ENCODE measurements at places on chromosomes 7 and 10.

DNA sequence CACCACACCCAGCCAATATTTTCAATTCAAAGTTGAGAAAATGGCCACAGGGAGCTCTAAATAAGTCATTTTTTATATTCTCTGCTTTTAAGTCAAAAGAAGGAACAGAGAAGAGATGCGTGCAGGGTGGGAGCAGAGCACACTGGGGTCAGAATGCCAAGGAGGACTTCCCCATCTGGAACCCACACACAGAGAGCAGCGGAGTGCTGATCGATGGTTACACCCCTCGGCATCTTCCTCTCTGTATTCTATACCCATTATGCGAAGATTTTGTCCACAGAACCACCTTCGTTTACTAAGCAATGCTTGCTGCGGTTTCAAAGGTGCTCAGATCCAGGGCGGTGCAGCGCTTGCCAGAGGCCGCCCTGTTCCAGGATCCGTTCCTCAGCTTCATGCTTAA is 91.3 kb upstream of the RHEB start:
- no peak for DNase-seq

DNA sequence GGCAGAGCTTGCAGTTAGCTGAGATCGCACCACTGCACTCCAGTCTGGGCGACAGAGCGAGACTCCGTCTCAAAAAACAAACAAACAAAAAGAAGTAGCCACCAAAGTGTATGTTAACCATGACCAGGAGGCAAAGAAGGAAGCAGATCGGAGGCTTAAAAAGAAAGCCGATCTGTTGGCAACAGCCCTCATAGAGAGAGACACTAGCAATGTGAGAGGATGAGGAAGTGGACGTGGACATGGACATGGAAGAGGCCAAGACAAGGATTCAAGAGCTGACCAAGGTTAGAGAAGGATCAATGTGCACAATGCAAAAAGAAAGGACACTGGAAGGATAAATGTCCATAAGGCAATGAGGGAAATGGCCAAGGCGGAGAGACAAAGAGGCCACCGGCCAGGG is 14.9 kb upstream of the ADCK2 start:
- no peak for DNase-seq

DNA sequence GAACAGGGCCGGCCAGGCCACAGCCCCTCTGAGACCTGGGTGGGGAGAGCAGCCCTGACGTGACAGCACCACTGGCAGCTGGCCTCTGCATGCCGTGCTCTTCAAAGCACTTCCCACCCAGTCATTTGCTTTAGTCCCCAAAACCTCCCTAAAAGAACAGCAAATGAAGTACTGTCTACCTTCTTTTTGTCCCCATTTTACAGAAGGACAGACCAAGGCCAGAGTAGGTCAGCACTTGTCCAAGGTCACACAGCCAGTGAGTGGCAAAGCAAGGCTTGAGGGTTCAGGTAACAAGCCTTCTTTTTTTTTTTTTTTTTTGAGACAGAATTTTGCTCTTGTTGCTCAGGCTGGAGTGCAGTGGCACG is 15.1 kb downstream of the ATP6V1F start:
- DNase-seq, result no peak

DNA sequence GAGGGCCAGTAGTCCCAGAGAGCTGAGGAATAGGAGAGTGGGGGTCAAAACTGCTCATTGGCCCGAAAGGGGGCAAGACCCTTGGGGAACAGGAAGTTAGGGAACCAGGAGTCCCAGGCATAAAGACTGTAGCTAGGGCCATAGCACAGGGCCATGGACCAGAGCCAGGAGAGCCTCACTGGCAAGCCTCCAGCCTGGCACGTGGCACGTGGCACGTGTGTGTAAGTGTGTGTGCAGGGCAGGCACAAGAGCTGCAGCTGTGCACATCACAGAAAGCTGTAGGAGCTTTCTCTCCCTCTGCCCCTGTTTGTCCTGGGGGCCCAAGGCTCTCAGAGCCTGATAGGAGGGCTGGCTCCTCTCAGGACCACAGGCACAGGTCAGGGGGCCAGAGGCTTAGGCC is 47.8 kb upstream of the SLF2 start:
- DNase-seq, result no peak

DNA sequence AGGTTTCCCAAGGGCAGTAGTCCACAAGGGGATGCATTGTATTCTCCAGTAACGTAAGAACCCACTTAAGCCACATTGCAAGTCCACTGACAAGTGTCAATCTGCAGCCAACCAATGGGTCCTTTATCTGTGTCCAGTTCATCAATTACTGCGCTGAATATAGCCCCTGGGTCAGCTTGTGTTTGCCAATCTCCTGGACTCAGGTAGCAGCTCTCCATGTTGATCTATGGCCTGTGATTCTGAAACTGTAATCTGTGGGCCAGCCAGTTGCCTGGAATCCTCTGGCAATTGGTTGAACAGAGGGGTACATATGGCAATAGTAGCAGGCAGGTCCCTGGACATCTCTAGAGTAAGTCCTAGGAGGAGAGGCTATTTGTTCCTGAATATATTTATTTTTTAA is 8.8 kb upstream of the TMEM248 start:
- no peak for DNase-seq

DNA sequence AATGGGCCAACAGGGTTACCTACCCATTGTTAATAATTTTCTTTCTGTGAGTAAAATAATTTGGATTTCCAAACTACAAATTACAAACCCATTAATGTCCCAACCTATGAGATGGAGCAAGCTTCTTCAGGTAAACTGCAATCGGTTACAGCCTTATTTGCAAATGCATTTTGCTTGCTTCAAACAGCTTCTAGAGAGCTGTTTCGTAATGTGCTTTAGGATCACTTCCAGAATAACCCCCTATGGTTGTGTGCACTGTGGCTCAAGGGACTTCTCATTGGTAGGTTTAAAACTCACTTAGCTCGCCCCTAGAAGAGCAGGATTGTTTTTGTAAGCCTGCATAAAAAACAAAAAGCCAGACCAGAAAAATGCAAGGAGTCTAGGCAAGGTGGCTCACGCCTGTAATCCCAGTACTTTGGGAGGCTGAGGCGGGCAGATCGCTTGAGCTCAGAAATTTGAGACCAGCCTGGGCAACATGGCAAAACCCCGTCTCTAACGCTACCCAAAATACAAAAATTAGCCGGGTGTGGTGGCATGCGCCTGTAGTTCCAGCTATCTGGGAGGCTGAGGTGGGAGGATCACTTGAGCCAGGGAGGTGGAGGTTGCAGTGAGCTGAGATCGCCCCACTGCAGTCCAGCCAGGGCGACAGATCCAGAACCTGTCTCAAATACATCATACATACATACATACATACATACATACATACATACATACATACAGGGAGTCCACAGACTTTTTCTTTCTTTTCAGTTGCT is 3.3 kb upstream of the MAP3K8 start:
- DNase-seq, result no peak

DNA sequence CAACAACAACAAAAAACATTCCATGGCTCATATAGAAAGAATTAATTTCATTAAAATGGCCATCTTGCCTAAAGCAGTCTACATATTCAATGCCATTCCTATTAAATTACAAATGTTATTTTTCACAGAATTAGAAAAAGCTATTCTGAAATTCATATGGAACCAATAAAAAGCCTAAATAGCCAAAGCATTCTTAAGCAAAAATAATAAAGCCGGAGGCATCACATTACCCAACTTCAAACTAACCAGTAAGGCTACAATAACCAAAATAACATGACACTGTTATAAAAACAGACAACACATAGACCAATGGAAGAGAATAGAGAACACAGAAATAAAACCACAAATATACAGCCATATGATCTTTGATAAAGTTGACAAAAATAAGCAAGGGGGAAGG is 330.4 kb downstream of the KIF20B start:
- DNase-seq, result no peak

- DNase-seq, result no peak
These were observed 88.9 kb downstream of the FAM13C start for GRCh38 chr10:59273445-59273844.

DNA sequence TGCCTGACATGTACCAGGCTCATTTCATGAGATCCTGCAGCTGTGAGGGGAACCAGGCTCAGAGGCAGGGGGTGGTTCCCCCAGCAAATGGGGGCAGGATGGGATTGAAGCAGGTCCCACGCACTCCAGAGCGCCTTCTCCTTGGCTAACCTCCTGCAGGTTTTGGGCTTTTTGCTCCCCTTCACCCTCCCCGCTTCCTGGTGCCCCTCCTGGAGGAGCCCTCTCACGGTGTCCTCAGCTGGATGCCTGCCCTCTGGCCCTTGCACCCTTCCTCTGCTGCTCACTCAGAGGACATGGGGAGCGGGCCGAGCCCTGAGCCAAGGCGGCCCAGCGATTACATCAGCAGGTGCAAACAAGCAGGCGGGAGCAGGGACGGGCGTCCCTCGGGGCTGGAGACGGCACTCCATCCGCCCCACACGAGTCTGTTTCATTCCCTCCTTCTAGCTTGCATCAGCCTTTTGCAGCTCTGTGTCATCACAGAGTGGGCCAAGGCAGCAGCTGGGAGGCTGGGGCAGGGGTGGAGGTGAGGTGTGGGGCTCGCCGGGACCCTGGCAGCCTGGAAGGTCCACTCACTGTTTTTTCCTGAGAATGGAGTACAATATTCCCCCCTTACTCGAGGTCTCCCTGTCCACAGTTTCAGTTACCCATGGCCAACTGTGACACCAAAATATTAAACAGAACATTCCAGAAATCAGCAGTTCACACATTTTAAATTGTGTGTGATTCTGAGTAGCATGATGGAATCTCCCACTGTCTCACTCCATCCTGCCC is 52.7 kb upstream of the SLC29A3 start:
- DNase-seq, result no peak

- DNase-seq, result no peak
These were observed 18.8 kb downstream of the DNAJC2 start for GRCh38 chr7:103325744-103326143.

DNA sequence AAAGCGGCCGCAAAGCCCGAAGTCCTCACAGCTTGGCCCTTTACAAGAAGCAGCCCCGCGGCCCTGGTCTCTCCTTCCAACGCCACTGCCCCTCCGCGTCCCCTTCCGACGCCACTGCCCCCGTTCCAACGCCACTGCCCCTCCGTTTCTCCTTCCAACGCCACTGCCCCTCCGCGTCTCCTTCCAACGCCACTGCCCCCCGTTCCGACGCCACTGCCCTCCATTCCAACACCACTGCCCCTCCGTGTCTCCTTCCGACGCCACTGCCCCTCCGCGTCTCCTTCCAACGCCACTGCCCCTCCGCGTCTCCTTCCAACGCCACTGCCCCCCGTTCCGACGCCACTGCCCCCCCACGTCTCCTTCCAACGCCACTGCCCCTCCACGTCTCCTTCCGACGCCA is 33.1 kb downstream of the AP5Z1 start:
- no peak for DNase-seq

- DNase-seq, result no peak
These were observed 39.3 kb downstream of the RABGEF1 start for GRCh38 chr7:66779669-66780409.

- peak; percentile 39 for DNase-seq
These were observed 4.8 kb upstream of the GCK start for GRCh38 chr7:44194069-44194468.

DNA sequence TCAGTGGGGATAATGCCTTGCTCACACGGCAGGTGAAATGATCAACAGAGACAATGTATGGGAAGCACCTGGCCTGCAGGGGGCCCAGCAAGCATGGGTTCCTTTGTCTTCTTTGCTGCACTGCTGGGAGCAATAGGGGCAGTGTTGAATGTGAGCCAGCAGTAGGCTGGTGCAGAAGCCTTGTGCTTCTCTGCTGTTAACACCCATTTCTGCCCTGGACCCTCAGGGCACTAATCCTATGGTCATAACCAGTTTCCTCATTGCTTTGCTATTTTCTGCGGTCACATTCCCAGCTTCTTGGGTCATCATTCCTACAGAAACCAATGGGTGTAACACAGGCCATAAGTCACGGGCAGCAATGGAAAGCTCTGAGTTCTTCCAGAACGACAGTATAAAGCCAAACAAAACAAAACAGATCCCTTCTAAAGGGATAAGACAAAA is 10.9 kb upstream of the LGI1 start:
- DNase-seq, result no peak

- DNase-seq, result no peak
These were observed 71.1 kb downstream of the SAMD9 start for GRCh38 chr7:93046641-93047040.

- DNase-seq, result no peak
These were observed 112.5 kb upstream of the IGFBP3 start for GRCh38 chr7:46033592-46033991.

- no peak for DNase-seq
These were observed 486.1 kb downstream of the SEMA3D start for GRCh38 chr7:84700563-84701370.

GRCh38 chr10:67722113-67722512 is 26.1 kb upstream of the CTNNA3 start:
- no peak for DNase-seq

DNA sequence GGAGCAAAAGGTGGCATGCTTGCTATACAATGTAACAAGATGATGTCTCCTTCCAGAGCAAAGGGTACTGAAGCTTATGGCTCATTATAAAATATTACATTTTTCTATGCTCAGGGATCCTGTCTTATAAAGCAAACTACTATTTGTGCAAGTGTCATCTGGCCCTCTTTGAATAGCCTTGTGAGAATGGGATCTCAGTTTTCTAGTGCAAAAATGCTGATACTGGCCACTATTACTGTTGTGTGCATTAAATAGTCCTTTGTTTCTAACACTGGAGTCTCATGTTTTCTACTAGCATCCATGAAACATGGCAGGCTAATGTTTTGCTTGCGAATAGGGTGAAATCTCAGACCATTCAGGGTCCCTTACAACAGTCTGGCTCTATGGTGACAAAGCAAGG is 823.0 kb downstream of the REEP3 start:
- no peak for DNase-seq

DNA sequence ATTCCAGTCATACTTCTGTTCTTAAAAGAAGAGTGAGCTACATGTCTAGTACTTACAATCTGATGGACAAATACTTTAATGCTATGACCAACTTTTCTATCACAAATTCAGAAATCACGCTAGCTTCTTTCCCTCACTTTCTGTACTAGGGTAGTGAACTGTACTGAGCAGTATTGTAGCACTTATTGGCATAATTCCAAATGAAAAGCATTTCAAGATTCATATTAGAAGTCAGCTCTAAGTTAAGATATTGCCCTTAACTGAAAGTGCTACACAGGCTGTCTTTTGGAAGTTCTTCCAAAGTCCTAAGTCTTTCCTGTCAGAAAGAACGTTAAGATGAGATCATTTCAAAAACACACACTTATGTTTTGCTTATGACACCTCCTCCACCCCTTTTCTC is 13.4 kb downstream of the P4HA1 start:
- DNase-seq, result no peak

GRCh38 chr7:5605775-5606634 is 175.5 kb downstream of the RNF216 start:
- DNase-seq, result no peak

DNA sequence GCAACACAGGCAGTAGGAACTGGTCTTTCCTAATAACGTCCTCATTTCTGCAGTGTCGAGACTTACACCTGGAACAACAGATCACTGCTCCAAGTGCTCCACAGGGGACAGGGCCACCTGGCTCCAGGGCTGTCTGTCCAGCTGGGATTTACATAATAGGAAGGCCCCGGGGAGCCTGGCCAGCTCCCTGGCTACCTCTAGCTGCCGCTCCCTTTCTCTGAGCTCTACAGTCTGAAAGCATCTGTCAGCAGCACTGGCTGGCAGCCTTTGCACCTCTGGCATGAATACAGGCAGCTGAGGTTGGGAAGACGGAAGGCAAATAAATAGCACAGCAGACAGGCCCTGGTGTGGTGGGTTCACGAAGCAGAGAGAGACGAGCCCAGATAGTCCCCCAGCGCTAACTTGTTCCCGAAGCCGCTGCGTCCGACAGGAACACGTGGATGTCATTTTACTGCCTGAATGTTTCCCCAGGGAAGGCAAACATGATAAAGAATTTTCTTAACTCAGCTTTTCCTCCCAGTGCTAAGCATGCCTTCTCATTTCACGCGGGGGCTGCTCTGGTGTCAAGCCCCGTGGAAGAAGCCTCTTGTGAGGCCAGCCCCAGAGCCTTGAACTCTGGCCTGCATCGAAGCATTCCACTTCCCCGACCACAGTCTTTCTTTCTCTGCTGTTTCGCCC is 105.4 kb downstream of the ITIH5 start:
- no peak for DNase-seq

Measured in activated T-cell treated with anti-CD3 and anti-CD28 coated beads for 48 hours (primary cell).